ENCODE measurements at places on chromosomes 12 and 14.

- DNase-seq: no peak
These were observed 9.2 kb upstream of the ABCD2 start for GRCh38 chr12:39628836-39629235.

GRCh38 chr12:22994316-22994675, 369.3 kb downstream of the ETNK1 start:
- DNase-seq: no peak

DNA sequence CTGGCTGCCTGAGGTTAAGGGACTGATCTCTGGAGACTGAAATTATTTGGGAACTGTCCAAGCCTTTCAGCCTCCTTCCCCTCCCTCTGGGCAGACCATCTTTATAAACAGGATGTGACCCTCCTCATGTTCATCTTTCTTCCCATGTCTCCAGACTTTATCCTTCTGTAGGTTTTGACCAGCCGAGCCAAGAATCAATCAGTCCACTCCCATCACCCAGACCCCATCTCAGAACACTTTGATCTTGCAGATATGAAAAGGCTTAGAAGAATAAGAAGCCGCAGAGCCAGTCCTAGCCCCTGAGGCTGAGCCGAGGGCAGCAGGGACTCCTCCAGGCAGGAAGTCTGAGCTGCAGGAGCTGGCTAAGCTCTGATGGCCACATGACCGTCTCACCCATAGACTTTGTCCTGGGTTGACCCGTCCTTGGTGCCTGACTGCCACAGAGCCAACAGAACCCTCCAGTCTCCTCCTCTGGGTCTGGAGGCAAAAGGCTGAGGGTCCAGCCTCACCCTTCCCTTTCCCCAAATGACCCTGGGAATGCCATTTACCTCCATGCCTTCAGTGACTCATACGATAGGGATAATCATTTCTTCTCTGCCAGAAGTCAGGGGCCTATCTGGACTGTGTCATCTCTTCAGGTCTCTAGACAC, 1.6 kb downstream of the KRT71 start:
- DNase-seq: no peak

- DNase-seq: no peak
These were observed at the start of gene GPR68 for GRCh38 chr14:91244501-91244901. TSS of gene GPR68 (minus strand) at chr14:91244704. CDS start at chr14:91235050, 9,654 bp downstream.

DNA sequence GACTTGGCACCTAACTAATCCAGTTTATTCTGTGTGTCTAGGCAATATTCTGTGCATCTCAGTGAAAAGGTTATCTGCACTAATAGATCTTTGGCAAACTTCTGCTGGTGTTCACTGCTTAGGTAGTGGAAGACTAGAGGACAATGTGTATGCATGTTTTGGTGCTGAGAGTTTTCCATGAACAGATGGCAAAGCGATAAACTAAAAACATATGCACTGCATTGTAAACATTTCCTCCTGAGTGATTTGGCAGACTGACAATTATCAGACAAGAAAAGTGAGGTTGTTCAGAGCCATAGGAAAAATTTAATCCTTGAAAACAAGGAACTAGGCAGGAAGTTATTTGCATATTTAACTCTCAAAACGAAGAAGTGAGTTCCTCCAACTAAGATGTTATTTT, 400.4 kb downstream of the ATP23 start:
- no peak for DNase-seq

Measured in GM06990 (cell line).